HepG2 (cell line): ENCODE measurements at places on chromosomes 16 and 17. TPM values are rescaled to one million over a fixed set of nuclear protein-coding genes. Genes with fewer than 3 reads are reported as not detected.

The KIF18B gene
- total RNA-seq, result 14.5 and 15.3 TPM in 2 replicates

The PRSS21 gene
- total RNA-seq, result not detected in 2 replicates

The STAC2 gene
- not detected in 2 replicates for total RNA-seq

The ELAC2 gene
- total RNA-seq, result 42.9 and 50.4 TPM in 2 replicates

The TBC1D3H gene
- total RNA-seq, result 0.09 TPM in 1 of 2 replicates, not detected in the other

The ADORA2B gene
- total RNA-seq, result 6.7 and 10.4 TPM in 2 replicates

The CRYM gene
- total RNA-seq, result 1.9 and 2.4 TPM in 2 replicates

The ALOX15 gene
- total RNA-seq, result 0.04 TPM in 1 of 2 replicates, not detected in the other

The CRHR1 gene
- not detected in 2 replicates for total RNA-seq

The MYCBPAP gene
- total RNA-seq, result 0.24 and 0.36 TPM in 2 replicates

The KRT31 gene
- not detected in 2 replicates for total RNA-seq

The KRTAP1-5 gene
- not detected in 2 replicates for total RNA-seq

The LRRC75A gene
- 0.06 TPM in 1 of 2 replicates, not detected in the other for total RNA-seq

The OR1F1 gene
- not detected in 2 replicates for total RNA-seq

The MARVELD3 gene
- total RNA-seq, result 3.6 and 5.6 TPM in 2 replicates

The PLXDC1 gene
- total RNA-seq, result not detected in 2 replicates

The HSD17B1 gene
- total RNA-seq, result 0.77 and 0.93 TPM in 2 replicates

The PSMC3IP gene
- total RNA-seq, result 20.1 and 22.4 TPM in 2 replicates

The YBX2 gene
- 0.22 TPM in 1 of 2 replicates, not detected in the other for total RNA-seq

The MYH8 gene
- total RNA-seq, result not detected in 2 replicates

The HOXB5 gene
- not detected in 2 replicates for total RNA-seq

The MSLN gene
- total RNA-seq, result 0.72 and 2.0 TPM in 2 replicates

The GJC1 gene
- 1.7 and 2.0 TPM in 2 replicates for total RNA-seq

The TBC1D3K gene
- total RNA-seq, result not detected in 2 replicates

The SLFN12L gene
- total RNA-seq, result not detected in 2 replicates

The ACSF3 gene
- 23.5 and 30.6 TPM in 2 replicates for total RNA-seq

The MEIOC gene
- total RNA-seq, result 0.07 and 0.15 TPM in 2 replicates

The USP43 gene
- 1.3 and 2.2 TPM in 2 replicates for total RNA-seq

The C17orf78 gene
- not detected in 2 replicates for total RNA-seq

The BIRC5 gene
- 135 and 167 TPM in 2 replicates for total RNA-seq

The MEIOB gene
- not detected in 2 replicates for total RNA-seq

The ATAD5 gene
- total RNA-seq, result 10.7 and 18.1 TPM in 2 replicates

The CD300E gene
- not detected in 2 replicates for total RNA-seq

The DNAH2 gene
- not detected in 2 replicates for total RNA-seq

The ATP6V0C gene
- 7.2 and 10.4 TPM in 2 replicates for total RNA-seq

The TBKBP1 gene
- total RNA-seq, result 2.6 and 3.0 TPM in 2 replicates

The HBA2 gene
- total RNA-seq, result not detected in 2 replicates

The TPSD1 gene
- not detected in 2 replicates for total RNA-seq

The BMERB1 gene
- 1.2 and 1.4 TPM in 2 replicates for total RNA-seq
